ENCODE measurements at places on chromosomes 1 and 21.

DNA sequence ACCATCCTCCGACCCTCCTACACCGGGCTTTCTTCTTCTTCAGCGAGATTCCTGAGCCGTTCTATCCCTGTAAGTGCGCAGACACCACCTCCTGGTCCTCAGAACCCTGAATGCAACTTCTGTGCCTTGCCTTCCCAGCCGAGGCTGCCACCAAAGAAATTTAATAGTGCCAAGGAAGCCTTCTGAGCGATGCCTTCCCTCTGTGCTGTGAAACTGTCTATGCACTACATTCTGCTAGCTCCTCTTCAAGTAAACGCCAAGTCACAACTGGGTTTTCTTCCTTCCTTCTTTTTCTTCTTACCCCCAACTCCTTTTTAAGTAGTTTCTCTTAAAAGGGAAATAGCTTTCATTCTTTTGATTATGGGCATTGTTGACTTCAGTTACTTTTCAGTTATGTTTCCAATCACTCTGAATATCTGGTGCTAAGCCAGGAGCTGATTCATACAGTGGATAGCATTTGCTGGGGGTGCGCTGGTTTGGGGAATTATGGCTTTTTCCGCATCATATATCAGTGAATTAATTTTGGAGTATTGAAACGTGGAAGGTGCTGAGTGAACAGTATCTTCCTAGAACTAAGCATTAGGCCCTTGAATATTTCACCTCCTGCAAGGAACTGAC, 38.6 kb upstream of the GPR88 start:
- no peak for DNase-seq

- DNase-seq = no peak
Measured at GRCh38 chr1:98496256-98496995, 165.1 kb upstream of the SNX7 start.

DNA sequence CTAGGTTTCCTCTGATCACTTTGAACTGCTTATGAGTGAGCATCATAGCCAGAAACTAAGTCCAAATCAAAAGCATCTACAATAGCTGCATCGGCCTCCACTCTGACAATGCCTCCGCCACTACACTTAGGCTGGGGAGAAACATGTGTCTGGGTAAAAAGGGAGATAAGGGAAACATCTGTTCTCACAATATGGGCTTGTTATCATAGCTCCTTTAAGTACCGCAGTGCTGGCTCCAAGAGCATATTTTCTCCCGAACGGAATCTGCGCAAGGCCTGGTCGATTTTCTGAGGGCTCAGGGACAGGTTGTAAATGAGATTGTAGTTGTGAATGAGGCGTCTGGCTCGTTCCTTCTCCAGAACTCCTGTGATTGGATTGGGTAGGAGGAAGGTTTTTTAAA, 63.9 kb upstream of the CYP2J2 start:
- DNase-seq = no peak

GRCh38 chr1:17207966-17208418, 3.1 kb downstream of the PADI1 start:
- DNase-seq = no peak

GRCh38 chr1:205512059-205513045, 7.9 kb downstream of the CDK18 start:
- DNase-seq = no peak

- DNase-seq = no peak
Measured at GRCh38 chr1:235441159-235441685, 63.0 kb downstream of the B3GALNT2 start.

DNA sequence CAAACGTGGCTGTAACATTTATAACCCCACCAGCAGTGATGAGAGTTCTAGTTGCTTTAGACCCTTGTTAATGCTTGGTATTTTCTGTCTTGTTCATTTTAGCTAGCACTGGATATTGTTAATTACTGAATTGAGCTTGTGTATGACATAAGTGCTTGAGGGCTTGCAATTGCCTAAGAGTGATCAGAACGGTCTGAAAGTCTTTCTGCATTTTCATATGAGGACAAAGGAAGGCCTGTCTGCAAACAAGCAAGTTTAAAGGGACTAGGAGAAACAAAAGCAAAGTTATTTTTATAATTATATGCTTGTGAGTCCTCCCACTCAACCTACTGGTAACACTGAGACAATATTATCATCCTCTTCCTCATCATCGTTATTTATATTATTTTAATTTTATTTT, 305.5 kb upstream of the DUSP10 start:
- DNase-seq = no peak

- no peak for DNase-seq
Measured at GRCh38 chr1:92599184-92599583, 112.5 kb upstream of the GFI1 start.

- DNase-seq = no peak
Measured at GRCh38 chr21:46069719-46070279, 28.1 kb upstream of the COL6A2 start.

DNA sequence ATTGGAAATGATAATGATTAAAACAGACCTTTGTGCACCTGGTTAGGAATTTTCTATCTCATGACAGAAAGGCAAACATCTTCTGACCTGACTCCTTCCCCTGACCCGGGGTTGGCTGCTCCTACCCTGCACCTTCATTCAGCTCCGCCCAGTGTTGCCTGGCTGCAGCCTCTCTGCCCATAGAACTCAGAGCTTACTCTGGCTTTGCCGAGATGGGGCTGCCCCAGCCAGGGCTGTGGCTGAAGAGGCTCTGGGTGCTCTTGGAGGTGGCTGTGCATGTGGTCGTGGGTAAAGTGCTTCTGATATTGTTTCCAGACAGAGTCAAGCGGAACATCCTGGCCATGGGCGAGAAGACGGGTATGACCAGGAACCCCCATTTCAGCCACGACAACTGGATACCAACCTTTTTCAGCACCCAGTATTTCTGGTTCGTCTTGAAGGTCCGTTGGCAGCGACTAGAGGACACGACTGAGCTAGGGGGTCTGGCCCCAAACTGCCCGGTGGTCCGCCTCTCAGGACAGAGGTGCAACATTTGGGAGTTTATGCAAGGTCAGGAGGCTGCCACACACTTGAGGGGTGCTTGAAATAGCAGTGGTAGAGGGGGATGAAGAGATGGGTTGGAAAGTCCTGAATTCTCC, at the start of gene DIO1:
Gene DIO1 (plus strand): TSS at position 189 of the 638 bp plus-strand sequence. CDS start 24 bp downstream, at position 213.
- DNase-seq = no peak

DNA sequence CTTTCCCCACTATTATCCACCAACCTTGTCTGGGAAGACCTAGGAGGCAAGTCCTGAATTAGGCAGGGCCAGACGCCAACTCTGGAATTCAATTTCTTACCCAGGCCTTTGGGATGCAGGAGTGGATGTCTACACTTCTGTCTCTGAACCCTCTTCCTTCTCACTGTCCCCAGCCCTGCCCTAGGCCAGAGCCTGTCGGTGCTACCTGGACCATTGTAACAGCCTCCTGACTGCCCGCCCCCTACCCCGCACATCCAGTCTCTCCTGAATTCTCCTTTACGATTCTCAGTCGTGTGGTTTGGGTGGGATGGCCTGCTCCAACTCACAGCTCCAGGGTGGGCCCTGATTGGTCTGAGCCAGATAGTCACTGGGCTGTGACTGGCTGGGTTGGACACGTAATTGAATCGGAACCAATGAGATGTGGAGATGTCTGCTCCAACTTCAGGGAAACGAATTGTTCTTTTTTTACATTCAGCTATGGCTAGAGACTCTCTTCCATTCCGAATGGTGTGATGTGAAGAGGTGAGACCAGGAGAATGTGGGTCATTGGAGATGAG, 304.6 kb downstream of the PTPRU start:
- DNase-seq = no peak

DNA sequence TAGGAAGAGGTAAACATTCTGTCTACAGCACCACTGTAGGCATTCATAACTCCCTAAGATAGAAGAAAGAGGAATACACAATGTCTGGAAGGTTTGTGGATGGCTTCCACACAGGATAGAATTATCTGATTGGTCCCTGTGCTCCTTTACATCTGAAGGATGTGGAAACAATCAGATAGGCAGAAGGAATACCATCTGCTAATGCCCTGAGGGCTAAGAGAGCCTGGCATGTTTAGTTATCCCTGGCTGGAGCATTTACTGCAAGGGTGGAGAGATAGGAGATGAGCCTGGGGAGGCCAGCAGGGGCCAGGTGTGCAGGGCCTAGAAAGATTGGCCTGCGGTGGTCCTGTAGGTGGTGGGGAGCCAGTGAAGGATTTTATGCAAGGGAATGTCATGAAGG, 8.6 kb upstream of the ACBD3 start:
- DNase-seq = no peak

DNA sequence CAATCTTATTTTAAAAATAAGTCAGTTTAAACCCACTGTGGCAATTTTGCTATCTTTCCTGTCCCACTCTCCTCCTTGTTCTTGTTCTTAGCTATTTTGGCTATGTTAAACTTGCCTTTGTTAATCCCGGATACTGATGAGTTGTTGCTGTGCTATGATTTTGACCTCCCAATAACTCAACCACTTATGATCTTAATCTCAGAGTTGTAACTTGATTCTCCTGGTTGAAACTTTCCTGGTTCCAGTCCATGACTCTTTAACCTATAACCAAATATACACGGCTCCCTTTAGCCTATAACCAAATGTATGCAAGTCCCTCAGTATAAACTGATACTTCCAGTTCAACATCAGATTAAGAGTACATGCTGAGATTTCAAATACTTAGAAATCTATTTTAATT, 15.6 kb upstream of the ACADM start:
- DNase-seq = no peak

DNA sequence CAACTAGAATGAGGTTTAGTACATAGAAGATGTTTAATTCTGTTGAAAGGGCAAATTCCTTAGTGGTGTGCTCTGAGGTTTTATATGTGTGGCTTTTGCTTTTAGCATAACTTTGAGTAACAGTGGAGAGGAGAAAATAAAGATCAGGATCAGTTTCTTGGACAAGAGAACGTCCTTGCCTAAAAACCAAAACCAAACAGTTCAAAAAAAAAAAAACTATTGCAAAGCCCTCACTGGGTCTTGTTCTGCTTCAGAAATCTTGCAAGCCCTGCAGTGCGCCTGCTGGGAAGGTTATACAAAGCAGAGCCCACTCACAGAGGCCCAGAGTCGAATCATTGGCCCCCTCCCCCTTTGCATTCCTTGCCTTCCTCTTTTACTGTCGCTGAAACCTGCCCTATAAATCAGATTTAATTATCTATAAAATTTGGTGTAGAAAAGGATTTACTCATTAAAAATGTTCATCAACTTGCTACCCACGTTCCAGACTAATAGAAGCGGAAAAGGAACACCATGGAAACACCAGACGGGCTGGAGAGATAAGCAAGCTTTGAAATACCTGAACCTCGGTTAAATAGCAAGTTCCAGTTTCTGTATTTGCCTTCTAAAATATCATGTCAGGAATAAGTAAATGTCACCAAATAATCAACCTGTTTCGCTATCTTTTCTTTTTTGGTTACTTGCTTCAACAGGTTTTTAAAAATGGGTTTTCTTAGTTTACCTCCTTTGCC, 201.6 kb upstream of the PTBP2 start:
- DNase-seq = no peak

- no peak for DNase-seq
Measured at GRCh38 chr1:70171512-70171911, 33.9 kb downstream of the LRRC40 start.
